ENCODE measurements at places on chromosomes 1 and 21. TPM values are rescaled to one million over a fixed set of nuclear protein-coding genes. Genes with fewer than 3 reads are reported as not detected.
A peak's percentile ranks its signal among the peaks of the same experiment; 100 is the strongest.

- H3K4me1 ChIP-seq: peaks cover 51% of the 10 kb centered on the region
- no peak for DNase-seq
- no peaks in the 10 kb centered on the region for H3K36me3 ChIP-seq
- peak overlapping the region; percentile 63 for H3K27ac ChIP-seq
- no peaks in the 10 kb centered on the region for H3K27me3 ChIP-seq
Observed at GRCh38 chr1:164771041-164771618, 212.1 kb downstream of the PBX1 start.

GRCh38 chr1:94925561-94926125 is 1.3 kb downstream of the CNN3 start:
- H3K4me3 ChIP-seq: peak overlapping the region; percentile 57
- H3K27me3 ChIP-seq: no peaks in the 10 kb centered on the region
- H3K36me3 ChIP-seq: no peaks in the 10 kb centered on the region
- DNase-seq: peak; percentile 84
- H3K4me1 ChIP-seq: peaks cover 22% of the 10 kb centered on the region
- peak overlapping the region; percentile 99 for H3K27ac ChIP-seq

GRCh38 chr1:151545542-151545941 is 5.4 kb downstream of the TUFT1 start:
- H3K4me3 ChIP-seq: no peak overlapping the region
- H3K27me3 ChIP-seq: no peaks in the 10 kb centered on the region
- no peak for DNase-seq
- H3K27ac ChIP-seq: no peak overlapping the region

- H3K27me3 ChIP-seq: no peaks in the 10 kb centered on the region
- peak overlapping the region; percentile 42 for H3K4me3 ChIP-seq
- no peak for DNase-seq
- peaks cover 2% of the 10 kb centered on the region for H3K4me1 ChIP-seq
- no peaks in the 10 kb centered on the region for H3K36me3 ChIP-seq
- H3K27ac ChIP-seq: peak overlapping the region; percentile 5
Observed at GRCh38 chr21:42654179-42654912, 925 bp downstream of the PDE9A start.

GRCh38 chr1:18978706-18979105 is 22.2 kb upstream of the IFFO2 start:
- DNase-seq: no peak
- H3K36me3 ChIP-seq: no peaks in the 10 kb centered on the region
- no peak overlapping the region for H3K4me3 ChIP-seq
- H3K27me3 ChIP-seq: no peaks in the 10 kb centered on the region

DNA sequence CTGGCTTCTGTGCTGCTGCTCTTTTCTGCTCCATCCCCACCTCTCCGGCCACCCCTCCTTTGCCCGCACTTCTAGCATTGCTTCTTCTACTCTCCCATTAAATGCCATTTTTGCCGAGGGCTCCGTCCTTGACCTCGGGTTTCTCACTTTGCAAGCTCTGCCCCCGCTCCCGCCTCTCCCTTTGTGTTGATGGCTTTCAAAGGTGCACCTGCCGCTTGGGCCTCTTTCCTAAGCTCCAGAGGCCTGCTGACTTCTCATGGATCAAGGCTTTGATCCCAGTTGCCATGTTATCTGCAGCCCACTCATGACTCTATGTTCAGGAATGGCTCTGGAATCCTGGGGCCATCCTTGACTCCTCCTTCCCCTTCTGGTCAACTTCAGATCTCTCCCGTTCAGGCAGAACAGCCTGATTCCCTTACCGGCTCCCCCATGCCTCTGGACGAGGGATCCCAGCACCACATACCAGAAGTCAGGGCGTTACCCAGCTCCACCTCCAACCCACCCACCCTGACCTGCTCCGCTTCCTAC is 54.3 kb downstream of the TLR5 start:
- no peaks in the 10 kb centered on the region for H3K27me3 ChIP-seq
- no peak overlapping the region for H3K27ac ChIP-seq
- no peaks in the 10 kb centered on the region for H3K36me3 ChIP-seq
- no peak overlapping the region for H3K4me3 ChIP-seq

GRCh38 chr1:93937997-93938396 is 28.8 kb upstream of the GCLM start:
- no peak for DNase-seq
- H3K27me3 ChIP-seq: no peaks in the 10 kb centered on the region
- H3K4me3 ChIP-seq: no peak overlapping the region
- H3K4me1 ChIP-seq: no peaks in the 10 kb centered on the region
- H3K36me3 ChIP-seq: no peaks in the 10 kb centered on the region

- no peak overlapping the region for H3K4me3 ChIP-seq
- H3K27ac ChIP-seq: no peak overlapping the region
- no peak for DNase-seq
- H3K4me1 ChIP-seq: no peaks in the 10 kb centered on the region
Observed at GRCh38 chr1:70440642-70441391, 29.7 kb downstream of the CTH start.

GRCh38 chr1:56345831-56346230 is 233.5 kb downstream of the PLPP3 start:
- no peak overlapping the region for H3K27ac ChIP-seq
- no peak overlapping the region for H3K4me3 ChIP-seq
- H3K4me1 ChIP-seq: no peaks in the 10 kb centered on the region
- H3K36me3 ChIP-seq: no peaks in the 10 kb centered on the region

DNA sequence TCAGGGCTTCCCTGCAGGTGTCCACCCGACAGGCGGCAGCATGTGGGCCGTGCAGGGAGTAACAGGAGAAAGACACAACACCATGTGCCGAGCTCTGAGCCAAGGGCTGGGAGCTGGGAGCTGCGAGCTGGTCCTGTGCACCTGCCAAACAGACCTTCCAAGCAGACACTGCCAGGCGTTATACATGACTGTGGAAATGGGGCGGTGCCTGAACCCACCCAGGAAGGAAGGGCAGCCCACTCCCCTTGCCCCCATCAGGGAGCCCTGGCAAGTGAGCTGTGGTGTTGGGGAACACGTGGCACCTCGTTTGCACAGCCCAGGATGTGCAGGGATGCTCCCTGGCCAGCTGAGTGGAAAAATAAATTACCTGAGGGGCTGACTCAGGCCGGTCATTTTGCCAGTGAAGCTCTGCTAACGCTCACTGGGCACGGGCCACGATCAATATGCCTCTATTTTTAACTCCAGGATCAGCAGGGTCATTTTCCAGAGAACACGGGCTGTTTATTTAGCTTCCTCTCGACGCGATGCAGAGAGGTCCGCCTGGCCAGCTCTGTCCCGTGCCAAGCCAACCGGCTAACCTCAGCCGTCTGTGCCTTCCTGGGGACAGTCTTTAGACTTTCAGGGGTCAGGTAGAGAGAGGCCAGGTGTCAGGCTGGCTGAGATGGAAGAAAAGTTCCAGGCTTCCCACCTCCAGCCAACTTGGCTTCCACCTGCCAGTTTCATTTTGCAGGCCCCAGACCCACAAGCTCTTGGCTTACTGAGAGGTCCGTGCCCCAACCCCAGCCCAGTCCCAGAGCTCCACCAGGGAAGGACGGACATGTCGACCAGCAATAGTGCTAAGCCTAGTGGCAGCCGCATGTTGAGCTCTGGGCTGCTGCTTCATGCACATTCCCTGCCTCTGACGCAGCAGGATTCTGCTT is 196.7 kb upstream of the VAMP3 start:
- no peak for DNase-seq
- H3K4me3 ChIP-seq: no peak overlapping the region
- no peaks in the 10 kb centered on the region for H3K4me1 ChIP-seq

- no peaks in the 10 kb centered on the region for H3K27me3 ChIP-seq
- H3K36me3 ChIP-seq: no peaks in the 10 kb centered on the region
- peaks cover 2% of the 10 kb centered on the region for H3K4me1 ChIP-seq
- DNase-seq: no peak
- no peak overlapping the region for H3K4me3 ChIP-seq
Observed at GRCh38 chr1:174957829-174958228, 41.9 kb upstream of the CACYBP start.

GRCh38 chr1:20634065-20634593 is 871 bp downstream of the PINK1 start:
- peak overlapping the region; percentile 86 for H3K27ac ChIP-seq
- no peaks in the 10 kb centered on the region for H3K36me3 ChIP-seq
- peaks cover 4% of the 10 kb centered on the region for H3K4me1 ChIP-seq
- peak overlapping the region; percentile 77 for H3K4me3 ChIP-seq

DNA sequence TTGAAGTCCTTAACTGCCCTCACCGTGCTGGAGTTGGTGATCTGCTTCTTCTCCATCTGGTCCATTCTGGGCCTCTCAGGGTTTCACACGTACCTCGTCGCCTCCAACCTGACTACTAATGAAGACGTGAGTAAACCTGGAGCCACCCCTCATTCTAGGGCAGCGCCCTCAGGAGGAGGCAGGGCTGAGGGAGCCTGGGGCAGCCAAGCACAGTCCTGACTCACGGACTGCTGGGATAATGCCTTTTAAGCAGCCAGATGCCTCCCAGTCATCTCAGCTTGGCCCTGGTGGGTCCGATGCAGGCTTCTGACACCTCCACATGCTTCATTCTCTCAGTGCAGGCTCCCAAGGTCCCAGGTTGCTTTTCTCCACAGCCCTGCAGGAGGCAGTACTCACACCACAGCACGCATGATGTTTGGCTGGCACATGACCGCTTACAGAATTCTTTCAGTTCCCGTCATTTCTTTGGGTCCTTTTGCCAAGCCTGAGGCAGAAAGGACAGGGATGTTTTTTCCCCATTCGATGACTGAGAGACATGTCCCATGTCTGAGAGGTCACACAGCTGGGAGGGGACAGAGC is 11.8 kb upstream of the SFN start:
- H3K27ac ChIP-seq: no peak overlapping the region
- no peaks in the 10 kb centered on the region for H3K4me1 ChIP-seq
- DNase-seq: no peak
- no peaks in the 10 kb centered on the region for H3K27me3 ChIP-seq
- no peak overlapping the region for H3K4me3 ChIP-seq

GRCh38 chr1:95994643-95995042 is 726.9 kb upstream of the PTBP2 start:
- no peak for DNase-seq
- no peak overlapping the region for H3K27ac ChIP-seq
- no peaks in the 10 kb centered on the region for H3K4me1 ChIP-seq

DNA sequence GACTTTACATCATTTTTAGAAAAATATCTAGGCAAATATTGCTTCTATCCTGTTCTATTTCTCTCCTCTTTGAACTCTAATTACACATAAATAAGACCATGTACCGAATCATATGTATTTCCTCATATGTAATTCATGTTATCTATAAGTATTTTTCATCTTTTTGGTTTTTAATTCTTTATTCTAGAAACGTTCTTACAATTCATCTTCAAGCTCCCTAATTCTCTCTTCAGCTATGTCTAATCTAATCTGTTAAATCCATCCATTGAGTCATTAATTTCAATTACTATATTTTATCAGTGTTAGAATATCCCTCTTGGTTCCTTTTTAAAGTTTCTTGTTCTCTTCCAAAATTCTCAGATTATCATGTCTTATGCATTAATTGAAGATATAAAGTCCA is 61.8 kb downstream of the DUSP10 start:
- no peaks in the 10 kb centered on the region for H3K36me3 ChIP-seq
- no peaks in the 10 kb centered on the region for H3K27me3 ChIP-seq
- DNase-seq: no peak
- H3K4me1 ChIP-seq: no peaks in the 10 kb centered on the region
- H3K27ac ChIP-seq: no peak overlapping the region
- H3K4me3 ChIP-seq: no peak overlapping the region

GRCh38 chr1:68188644-68189340 is 43.5 kb downstream of the WLS start:
- no peak for DNase-seq
- H3K4me1 ChIP-seq: peaks cover 4% of the 10 kb centered on the region
- no peaks in the 10 kb centered on the region for H3K36me3 ChIP-seq
- no peak overlapping the region for H3K4me3 ChIP-seq
- H3K27me3 ChIP-seq: no peaks in the 10 kb centered on the region
- no peak overlapping the region for H3K27ac ChIP-seq

- H3K27me3 ChIP-seq: no peaks in the 10 kb centered on the region
- H3K36me3 ChIP-seq: no peaks in the 10 kb centered on the region
- no peak overlapping the region for H3K4me3 ChIP-seq
- no peaks in the 10 kb centered on the region for H3K4me1 ChIP-seq
- H3K27ac ChIP-seq: no peak overlapping the region
- DNase-seq: no peak
Observed at GRCh38 chr21:17931080-17931479, 111.9 kb upstream of the C21orf91 start.

- H3K4me1 ChIP-seq: no peaks in the 10 kb centered on the region
- no peak overlapping the region for H3K27ac ChIP-seq
- H3K27me3 ChIP-seq: no peaks in the 10 kb centered on the region
Observed at GRCh38 chr1:8040586-8040985, 14.5 kb upstream of the ERRFI1 start.

DNA sequence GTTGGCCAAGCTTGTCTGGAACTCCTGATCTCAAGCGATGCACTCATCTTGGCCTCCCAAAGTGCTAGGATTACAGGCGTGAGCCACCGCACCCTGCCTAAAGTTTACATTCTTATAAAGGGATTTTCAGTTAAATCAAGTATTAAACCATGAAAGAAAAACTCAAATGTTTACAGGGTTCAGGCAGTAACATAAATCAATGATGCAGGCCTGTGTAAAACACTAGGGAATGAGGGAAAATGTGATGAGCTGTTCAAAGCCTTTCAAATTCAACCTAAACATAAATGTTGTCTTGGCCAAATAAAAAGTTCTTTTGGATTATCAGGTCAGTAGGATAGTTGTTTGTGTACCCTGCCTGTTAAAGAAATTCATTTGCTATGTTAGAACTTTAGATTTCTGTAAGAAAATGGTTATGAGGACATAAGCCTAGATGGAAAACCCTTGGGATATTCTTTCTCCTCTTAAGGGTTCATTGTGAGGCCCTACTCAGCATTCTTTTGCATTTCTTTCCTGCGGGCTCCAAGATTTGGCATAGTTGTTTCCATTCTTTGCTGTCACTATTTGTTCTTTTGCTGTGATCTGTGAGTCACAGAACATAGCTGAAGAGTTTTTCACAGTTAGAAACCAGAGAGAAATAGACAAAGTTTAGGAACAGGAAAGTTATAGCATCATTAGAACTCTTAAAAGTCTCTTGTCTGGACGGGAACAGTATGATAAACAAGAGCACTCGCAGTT is 8.9 kb upstream of the ZRANB2 start:
- DNase-seq: no peak
- H3K36me3 ChIP-seq: no peaks in the 10 kb centered on the region
- no peak overlapping the region for H3K27ac ChIP-seq
- no peak overlapping the region for H3K4me3 ChIP-seq
- H3K27me3 ChIP-seq: peaks cover 2% of the 10 kb centered on the region
- peaks cover 2% of the 10 kb centered on the region for H3K4me1 ChIP-seq

- H3K27me3 ChIP-seq: no peaks in the 10 kb centered on the region
- H3K4me3 ChIP-seq: no peak overlapping the region
Observed at GRCh38 chr1:175208773-175209492, 16.4 kb upstream of the KIAA0040 start.

GRCh38 chr1:192530254-192530653 is 45.3 kb upstream of the RGS1 start:
- H3K27me3 ChIP-seq: no peaks in the 10 kb centered on the region
- no peaks in the 10 kb centered on the region for H3K36me3 ChIP-seq
- H3K4me3 ChIP-seq: no peak overlapping the region
- no peak overlapping the region for H3K27ac ChIP-seq

BACE2 gene
- total RNA-seq: 11.4 TPM

UTS2 gene
- total RNA-seq: not detected

THEMIS2 gene
- 7.8 TPM for total RNA-seq

CD34 gene
- total RNA-seq: 12.6 TPM

LYPD8 gene
- total RNA-seq: not detected

Data from ovary (tissue), 10 donors.